ENCODE measurements at places on chromosomes 3 and 15.

DNA sequence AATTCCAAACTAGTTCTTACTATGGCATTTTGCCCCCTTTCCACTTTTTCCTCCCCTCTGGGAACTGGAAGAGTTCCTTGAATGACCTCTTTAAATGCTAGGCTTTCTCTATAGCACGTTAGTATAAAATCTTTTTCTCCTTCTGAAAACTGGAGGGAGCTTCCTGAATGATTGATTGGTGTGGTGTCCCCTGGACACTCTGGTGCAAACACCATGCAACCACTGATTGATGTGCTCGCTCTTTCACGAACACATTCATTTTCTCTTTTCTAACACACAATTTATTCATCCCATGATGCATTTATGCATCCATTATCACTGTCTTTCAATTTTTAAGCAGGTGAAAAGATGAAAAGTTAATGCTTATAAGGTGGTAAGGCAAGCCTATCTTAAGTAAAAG lies 159.1 kb upstream of the NANOGP8 start:
- DNase-seq, result no peak

- DNase-seq, result no peak
These were observed 19.0 kb downstream of the MYO5A start for GRCh38 chr15:52509500-52510245.

DNA sequence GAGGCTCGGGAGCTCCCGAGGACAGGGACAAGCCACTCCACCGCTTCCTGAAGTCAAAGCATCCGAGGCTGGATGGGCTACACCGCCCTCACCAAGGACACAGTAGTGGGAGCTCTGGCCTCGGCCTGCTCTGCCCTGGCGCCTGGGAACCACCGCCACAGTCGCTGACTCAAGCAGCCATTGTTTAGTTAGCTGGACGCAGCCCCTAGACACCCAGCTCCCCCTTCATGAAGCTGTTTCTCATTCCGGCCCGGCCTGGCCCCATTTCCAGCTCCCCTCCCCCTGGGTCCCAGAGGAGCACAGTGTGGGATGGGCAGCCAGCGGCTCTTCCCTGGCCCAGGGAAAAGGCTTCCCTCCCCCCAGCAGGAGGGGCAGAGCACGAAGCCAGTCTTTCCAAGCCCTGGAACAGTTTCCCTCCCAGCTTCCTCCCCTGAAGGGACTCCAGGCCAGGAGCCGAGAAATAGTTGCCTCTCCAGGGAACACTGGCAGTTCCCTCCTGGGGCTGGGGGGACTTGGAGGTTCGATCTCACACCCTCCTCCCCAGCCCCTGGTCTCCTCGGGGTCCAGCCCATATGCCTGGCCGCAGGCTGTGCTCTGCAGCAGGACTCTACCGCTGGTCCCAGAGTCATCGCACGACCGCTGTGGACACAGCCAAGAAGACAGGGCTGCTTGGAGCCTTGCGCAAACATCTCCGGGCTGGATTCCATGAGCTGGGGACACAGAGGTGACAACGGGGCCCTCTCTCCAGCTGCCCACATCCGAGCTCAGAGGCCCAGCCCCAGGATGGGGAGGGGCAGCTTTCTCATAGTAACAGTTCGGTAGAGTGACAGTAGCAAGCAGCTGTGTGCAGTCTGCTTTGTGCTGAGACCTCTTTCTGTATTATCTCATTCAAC lies 10.0 kb downstream of the PLXND1 start:
- no peak for DNase-seq

GRCh38 chr15:90130291-90130690 lies 28.0 kb upstream of the IDH2 start:
- DNase-seq, result no peak

DNA sequence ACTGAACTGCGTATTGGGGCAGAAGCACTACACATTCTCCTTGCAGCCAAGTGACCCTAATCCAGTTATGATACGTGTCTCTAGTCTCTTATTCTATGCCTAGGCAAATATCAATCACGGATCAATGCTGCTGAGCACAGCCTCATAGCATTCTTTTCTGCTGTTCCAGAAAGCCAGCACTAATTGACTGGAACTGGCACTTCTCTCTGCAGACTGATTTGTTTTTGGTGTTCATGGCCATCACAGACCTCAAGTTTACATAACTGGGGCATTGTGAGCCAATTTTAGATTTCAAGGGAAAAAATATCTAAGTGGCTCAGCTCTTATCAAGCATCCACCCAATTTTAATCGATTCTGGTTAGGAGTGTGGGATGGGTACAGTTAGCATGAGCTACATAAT lies 37.9 kb downstream of the GLDN start:
- no peak for DNase-seq

GRCh38 chr3:29901097-29901496 lies 620.2 kb downstream of the RBMS3 start:
- no peak for DNase-seq

DNA sequence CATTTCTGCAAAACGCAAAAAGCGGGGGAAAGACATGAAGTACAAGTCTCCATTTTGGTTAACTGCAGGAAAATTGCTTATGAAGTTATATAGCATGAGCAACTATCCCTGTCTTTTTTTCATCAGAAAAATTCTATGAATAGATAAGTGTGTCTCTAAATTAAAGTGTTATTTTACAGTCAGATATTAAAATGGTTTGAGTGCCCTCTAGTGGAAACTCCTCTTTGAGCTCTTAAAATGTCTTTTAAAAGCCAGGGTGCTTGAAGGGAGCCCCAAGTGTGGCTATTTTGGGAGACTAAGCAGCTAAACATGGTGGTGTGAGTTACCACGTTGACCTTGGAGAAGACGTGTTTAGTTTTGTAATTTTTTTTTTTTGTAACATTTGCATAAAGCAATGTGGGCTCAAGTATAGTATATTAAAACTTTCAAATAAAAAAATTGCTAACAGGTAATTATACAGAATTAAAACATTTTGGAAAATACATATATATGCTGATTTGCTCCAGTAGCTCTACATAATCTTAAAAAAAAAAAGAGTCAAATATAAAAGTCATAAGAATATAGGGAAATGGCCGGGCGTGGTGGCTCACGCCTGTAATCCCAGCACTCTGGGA lies 77.2 kb downstream of the PPP2R3A start:
- no peak for DNase-seq

DNA sequence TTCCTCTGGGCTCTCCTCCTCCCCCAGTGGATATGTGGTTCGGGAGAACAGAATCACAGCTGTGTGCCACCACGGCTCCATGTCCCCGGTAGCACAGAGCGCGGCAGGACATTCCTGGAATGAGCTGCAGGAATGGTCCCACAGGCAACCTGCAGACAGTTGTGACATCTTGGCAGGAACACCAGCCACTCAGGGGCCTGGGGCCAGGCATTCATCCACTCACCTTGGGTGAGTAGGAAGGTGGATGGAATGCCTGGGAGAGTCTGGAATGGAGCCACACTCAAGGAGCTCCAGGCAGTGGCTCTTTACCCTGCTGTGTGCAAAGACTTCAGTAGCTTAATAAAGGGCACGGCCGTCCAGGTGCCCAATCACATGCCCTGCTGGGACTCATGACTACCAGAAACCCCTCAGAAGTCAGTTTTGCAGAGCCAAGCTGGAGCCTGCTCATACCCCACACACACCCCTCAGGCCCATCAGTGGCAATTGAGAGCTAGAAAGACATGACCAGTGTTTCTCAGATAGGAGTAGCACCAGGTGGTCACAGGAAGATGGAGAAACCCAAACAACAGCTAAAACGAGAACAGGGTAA lies 117.3 kb upstream of the PRR20G start:
- no peak for DNase-seq

Measured in stimulated activated CD4-positive, alpha-beta T cell treated with anti-CD3 and anti-CD28 coated beads, TNF-alpha, amount 100 ng/mL, for 1 hour (primary cell).